ENCODE measurements at places on chromosomes 1 and 21.

- no peak for DNase-seq
Measured at GRCh38 chr1:73644198-73644597, 553.8 kb downstream of the LRRIQ3 start.

DNA sequence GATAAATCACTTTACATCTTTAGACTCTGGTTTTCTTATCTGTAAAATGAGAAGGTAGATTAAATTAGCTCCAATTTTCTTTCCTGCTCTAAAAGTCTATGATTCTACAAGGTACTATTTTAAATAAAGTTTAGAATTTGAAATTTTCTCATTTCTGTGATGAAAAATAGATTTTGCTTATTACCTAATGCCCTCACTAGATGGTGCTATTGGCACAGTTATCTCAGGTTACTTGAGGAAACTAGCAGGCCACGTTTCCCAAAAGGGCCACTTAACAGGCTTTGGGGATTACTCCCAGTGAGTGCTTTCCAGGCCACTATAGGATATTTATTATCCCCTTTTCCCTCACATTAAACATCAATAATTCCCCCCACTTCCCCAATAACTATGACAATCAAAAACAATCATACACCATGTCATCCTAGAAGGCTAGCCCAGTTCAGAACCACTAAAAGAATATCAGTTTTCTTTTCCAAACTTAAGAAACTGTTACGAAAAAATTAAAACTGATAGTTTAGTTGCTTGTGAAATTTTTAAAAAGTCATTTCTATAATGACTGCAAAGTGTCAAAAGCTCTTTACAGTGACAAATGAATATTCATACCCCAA, 30.6 kb downstream of the OMA1 start:
- peak; percentile 9 for DNase-seq

GRCh38 chr1:109391157-109391556, 6.6 kb downstream of the SORT1 start:
- no peak for DNase-seq

DNA sequence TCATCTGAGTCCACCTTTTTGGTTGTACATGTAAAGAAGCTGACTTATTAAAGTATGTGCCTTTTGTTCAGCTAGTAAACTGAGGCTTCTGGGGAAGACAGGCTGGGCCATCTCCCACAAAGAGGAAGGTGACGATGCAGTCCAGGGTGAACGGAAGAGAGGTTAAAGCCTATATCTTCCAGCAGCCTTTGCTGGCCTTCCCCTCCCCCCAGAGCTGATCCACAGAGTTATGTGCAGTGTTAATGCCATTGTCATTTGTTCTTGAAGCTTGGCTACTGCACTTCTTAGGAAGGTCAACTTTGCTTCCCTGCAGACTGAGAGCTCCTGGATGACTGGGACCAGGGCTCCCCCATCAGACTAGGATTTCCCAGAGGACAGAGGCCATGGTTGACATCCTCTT, 2.2 kb downstream of the SLC30A2 start:
- no peak for DNase-seq

- DNase-seq, result no peak
Measured at GRCh38 chr1:7365706-7366105, 405.4 kb upstream of the VAMP3 start.

GRCh38 chr1:60989749-60990713, 92.3 kb upstream of the NFIA start:
- no peak for DNase-seq

GRCh38 chr1:228362141-228362883, 44.3 kb downstream of the TRIM11 start:
- DNase-seq, result no peak

DNA sequence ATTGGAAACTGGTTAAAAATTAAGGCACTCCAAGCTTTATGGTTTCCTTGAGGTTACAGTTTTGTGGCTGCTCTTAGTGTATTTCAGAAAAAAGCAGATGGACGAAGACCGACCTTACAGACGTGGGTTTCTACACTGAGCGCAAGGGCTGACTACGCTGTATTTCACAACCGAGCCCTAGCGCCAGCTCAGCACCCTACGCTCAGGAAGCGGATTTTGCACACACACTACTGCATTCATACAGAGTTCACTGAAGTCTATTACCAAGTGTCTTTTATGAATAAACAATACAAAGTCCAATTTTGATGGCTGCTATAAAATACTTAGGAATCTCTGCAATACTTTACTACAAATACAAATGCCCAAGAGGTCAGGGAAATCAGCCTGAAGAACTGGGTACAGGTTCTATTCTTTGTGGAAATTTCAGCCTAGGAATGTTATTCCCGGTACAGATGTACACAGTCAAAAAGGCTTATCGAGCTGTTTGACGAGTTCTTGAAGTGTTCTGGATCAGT, 23.8 kb downstream of the PTTG1IP start:
- no peak for DNase-seq

- DNase-seq, result no peak
Measured at GRCh38 chr1:182495002-182495401, 45.1 kb downstream of the RGSL1 start.

GRCh38 chr1:193264313-193265065, 78.1 kb upstream of the B3GALT2 start:
- no peak for DNase-seq

GRCh38 chr1:27152829-27153548, 1.9 kb downstream of the SLC9A1 start:
- no peak for DNase-seq
